RWPE1 (cell line): ENCODE measurements at places on chromosomes 4 and X.

GRCh38 chrX:48945517-48946348 lies 11.7 kb downstream of the OTUD5 start:
- peak; percentile 26 for DNase-seq

GRCh38 chrX:134990475-134990800 lies 353 bp upstream of the SMIM10 start:
- no peak for DNase-seq

DNA sequence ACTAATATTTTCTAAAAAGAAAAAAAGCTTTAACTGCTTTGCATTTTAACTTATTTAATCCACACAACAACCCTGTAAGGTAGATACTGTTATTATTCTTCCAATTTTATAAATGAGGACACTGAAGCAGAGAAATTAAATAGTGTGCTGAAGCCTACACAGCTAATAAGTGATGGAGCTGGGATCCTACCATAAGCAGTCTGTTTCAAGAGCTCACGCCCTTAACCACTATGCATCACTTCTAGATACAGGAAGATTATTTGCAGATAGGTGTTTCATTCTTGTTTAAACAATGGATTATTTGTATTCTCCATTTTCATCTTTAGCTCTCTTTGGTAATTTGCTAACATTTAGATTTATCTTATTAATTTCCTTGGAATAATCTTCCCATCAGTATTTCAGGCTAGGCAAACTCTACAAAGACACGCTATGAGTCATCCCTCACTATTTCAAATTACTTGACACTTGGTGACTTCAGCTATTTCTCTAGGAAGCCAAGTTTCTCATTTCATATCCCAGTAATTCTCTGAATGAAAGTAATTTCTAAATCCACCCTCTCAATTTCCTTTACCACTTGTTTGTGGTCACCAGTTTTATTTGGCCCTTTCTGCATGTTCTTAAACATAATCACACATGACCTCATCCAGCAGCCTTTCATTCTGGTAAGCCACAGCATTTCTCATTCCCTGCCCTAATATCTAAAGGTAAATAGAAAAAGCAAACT lies 67.3 kb downstream of the ASB9 start:
- DNase-seq: no peak

GRCh38 chrX:111779582-111779981 lies 96.4 kb upstream of the TRPC5OS start:
- DNase-seq: no peak

- DNase-seq: no peak
Observed at GRCh38 chr4:154741131-154741665, 2.6 kb upstream of the LRAT start.

DNA sequence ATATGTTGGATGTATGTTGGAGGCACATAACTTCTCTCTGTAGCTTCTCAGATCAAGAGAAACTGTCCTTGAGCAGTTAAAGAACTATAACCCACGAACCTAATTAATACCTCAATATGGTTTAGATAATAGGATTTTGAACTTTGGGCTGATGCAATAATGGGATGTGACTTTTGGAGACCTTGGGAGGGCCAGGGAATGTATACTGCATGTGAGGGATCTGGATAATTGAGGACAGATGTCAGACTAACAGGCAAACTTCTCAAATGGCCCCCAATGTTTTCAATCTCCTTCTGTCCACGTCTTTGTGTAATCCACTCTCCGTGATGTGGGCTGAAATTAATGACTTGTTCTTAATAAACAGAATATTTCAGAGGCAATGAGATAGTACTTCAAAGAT lies 202.2 kb upstream of the FAT4 start:
- DNase-seq: no peak

GRCh38 chr4:7240306-7240705 lies 48.0 kb downstream of the SORCS2 start:
- no peak for DNase-seq

- no peak for DNase-seq
Observed at GRCh38 chr4:99507349-99507748, 3.5 kb upstream of the C4orf17 start.

- peak; percentile 76 for DNase-seq
Observed at GRCh38 chr4:98467627-98468072, 190.8 kb downstream of the TSPAN5 start.

GRCh38 chr4:101279377-101279871 lies 67.9 kb downstream of the PPP3CA start:
- DNase-seq: no peak

- peak; percentile 8 for DNase-seq
Observed at GRCh38 chr4:70183168-70183939, 12.2 kb upstream of the ODAM start.

DNA sequence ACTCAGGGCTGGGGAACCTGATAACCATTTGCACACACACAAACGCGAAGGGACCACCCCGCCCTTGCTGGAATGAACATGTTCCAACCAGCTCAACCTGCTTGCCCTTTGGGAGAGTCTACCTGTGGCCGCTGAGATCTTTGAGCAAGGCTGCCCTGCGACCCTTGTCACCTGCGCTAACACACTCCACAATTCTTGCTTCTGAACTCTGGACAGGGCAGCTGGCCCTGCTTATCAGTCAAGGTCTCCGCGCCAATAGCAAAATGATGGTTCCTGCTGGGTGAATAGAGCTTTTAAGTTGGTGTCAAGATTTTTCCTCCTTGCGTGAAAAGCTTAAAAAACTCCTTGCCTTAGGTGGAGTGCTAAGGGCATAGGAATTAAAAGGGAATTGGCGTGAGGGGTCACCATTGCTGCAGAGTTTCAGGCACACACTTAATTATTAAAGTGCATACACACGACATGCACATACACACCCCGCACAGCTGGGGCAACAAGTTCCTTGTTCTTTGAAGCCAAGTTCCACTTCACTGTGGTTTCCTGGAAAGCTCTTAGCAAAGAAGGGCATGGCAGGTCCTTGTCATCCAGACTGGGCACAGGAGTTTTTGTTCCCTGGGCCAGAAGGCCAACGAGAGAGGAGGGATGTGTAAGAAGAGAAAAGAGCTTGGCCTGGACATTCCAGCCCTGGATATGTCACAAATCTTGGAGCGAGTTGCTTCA lies 207.7 kb downstream of the STIM2 start:
- no peak for DNase-seq

DNA sequence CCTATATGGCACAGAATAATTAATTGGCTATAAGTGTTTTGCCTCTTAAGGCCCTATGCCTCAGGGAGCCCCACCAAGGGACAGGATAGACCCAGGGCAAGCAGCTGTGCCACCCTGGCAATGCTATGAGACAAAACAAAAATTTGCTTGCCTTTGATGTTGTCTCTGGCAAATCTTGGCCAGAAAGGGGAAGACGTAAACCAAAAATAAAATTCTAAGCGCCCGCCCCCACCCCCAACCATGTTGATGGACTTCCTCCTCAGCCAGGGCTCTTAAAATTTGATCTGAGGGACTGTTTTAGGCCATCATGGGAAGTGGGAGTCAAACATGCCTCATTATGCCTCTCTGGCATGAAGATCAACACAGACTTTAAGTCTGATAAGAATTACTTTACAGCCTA lies 130.5 kb upstream of the APOOL start:
- DNase-seq: no peak

- DNase-seq: no peak
Observed at GRCh38 chr4:39905656-39906055, 72.1 kb downstream of the PDS5A start.

DNA sequence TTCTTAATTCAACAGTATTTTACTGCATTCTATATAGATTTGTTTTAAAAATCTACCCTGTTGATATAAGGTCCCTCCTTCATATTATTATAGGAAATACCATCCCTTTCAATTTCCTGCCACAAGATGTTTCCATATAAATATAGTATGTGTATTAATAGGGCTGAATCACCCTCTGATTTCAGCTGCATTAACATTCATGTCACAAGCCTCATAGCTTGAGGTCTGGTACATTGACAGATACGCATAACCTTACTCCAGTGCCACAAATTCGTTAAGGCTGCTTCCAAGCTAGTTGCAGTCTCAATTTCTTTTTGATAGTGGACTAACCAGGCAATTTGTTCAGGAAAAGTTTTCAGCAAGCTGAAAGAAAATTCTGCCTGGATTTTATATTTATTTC lies 128.4 kb downstream of the KLHL34 start:
- DNase-seq: no peak

GRCh38 chrX:39896951-39897740 lies 200.6 kb downstream of the BCOR start:
- DNase-seq: peak; percentile 71

DNA sequence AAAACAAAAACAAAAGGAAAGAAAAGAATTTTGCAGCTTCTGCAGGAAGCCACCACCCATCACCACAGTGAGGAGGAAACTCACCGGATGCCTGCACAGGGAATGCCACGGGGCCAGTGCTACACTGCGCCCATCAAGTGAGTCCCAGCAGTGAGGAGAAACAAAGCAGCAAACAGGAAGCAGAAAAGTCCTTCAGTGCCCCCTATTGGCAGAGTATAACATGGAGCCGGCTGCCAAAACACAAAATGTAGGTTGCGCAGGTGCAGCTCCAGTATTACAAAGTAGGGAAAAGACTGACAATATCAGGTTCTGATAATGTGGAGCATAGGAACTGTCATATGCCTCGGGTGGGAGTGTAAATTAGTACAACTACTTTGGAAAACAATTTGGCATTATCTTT lies 23.3 kb upstream of the SCML2 start:
- no peak for DNase-seq
